Astrocyte (in vitro differentiated cells and primary cell): ENCODE measurements at places on chromosomes 12 and 14.
A peak's percentile ranks its signal among the peaks of the same experiment; 100 is the strongest.

GRCh38 chr12:100211698-100212097 lies 11.1 kb downstream of the ACTR6 start:
- no peak for DNase-seq

DNA sequence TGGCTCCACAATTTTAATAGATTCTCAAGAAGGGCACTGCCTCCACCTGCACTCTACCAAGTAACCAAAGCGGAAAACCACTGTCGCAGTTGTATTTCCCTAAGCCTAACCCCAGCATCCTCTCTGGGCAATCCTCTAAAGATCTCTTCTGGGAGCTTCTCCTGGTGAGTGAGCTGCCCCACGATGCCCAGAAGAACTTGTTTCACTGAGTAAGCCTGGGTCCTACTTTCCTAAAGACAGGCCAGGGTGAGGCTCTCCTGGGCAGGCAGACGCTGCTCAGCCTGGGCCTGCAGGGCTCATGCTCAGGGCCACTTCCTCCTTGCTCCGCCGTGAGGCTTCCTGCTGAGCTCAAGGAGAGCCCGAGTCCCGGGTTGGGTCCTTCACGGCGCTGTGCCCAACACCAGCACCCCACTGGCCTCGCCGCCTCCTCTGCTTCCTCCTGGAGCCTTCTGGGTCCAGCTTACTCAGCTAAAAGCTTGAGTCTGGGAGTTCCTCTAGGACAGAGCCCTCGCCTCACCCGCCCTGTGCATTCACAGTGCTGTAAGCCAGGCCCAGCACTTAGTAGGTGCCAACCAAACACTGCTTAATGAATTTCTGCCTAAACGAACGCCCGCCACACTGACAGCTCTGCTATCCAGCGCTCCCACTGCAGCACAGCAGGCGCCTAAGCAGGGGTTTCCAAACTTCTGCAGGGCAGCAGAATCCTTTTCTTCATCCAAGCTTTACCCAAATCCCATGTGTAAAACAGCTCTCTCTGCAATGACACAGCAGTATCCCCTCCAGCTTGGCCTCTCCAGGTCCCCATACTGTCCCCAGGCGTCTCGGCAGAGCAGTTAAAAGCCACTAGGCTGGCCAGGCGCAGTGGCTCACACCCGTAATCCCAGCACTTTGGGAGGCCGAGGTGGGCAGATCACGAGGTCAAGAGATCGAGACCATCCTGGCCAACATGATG lies 5.7 kb downstream of the RAB35 start:
- no peak for DNase-seq

GRCh38 chr14:89730687-89731086 lies 223.8 kb downstream of the EFCAB11 start:
- no peak for DNase-seq

- DNase-seq: no peak
Measured at GRCh38 chr14:69683971-69684370, 72.6 kb downstream of the SUSD6 start.

GRCh38 chr14:26528415-26529182 lies 69.2 kb downstream of the NOVA1 start:
- peak; percentile 44 for DNase-seq

DNA sequence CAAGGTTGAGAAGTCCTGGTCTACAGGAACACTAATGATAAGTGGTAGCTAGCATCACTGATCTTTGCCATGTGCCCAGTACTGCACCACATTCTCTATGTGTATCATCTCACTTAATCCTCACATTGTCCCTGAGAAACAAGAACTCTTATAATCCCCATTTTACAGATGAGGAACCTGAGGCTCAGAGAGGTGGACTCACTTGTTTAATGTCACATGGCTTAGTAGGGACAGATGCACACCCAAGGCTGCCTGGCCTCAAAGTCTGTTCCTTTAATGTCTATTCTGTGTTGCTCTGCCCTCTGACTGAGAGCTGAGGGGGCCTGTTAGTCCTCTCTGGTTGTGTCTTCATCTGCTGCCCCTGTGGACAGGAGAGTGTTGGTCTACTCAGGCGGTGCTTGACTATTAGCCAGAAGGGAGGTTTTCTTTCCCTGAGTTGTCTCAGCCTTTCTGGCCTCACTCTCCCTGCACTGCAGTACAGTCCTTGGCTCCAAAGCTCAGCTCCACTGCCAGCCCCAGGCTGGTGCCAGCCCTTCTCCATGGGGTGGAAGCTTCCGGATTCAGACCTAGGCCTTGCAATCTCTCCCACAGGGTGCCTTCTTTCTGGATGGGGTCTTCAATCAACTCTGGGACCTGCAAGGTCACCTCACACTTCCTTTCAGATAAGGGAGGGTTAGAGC lies 4.9 kb upstream of the DYNLL1 start:
- no peak for DNase-seq

- no peak for DNase-seq
Measured at GRCh38 chr14:92398888-92399636, 76.1 kb downstream of the SLC24A4 start.

- DNase-seq: no peak
Measured at GRCh38 chr12:78036874-78037273, 206.2 kb downstream of the NAV3 start.

DNA sequence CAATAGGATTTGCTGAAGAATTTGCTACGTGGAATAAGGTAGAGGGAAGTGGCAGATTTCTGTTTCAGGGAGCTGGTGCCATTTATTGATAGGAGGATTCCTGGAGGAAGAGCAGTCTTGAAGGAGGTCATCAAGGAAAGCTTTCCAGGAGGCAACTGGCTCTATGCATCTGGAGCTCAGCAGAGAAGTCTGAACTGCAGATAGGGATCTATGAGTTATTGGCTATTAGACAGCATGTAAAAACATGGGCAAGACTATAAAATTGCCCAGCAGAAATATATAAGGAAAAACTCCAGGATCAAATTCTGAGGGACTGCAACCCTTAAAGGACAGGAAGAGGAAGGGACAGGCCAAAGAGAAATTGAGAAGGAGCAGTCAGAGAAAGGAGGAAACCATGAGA lies 8.9 kb upstream of the RAP1B start:
- DNase-seq: no peak

GRCh38 chr14:95703341-95703740 lies 10.6 kb downstream of the TCL1A start:
- no peak for DNase-seq

GRCh38 chr12:4910502-4911315 lies 1.0 kb downstream of the KCNA1 start:
- DNase-seq: no peak

- DNase-seq: no peak
Measured at GRCh38 chr14:58707949-58708348, 70.2 kb downstream of the DACT1 start.

- DNase-seq: no peak
Measured at GRCh38 chr12:52655251-52655650, 3.2 kb upstream of the KRT2 start.

DNA sequence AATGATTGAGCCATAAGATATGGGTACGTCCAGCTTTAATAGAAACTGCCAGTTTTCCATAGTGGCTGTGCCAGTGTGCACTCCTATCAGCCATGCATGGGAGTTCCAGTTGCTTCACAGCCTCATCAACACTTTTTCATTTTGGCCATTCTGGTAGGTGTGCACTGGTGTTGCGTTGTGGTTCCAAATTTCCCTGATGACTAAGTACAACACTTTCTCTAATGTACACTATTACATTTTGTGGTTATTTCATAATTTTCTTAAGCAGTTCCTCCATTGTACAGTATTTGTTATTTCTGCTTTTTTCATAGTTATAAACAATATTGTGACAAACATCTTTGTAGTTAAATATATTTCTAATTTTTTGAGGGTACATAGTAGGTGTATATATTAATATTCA lies 21.5 kb upstream of the OAS1 start:
- no peak for DNase-seq
